ENCODE measurements at places on chromosomes 6 and 20.

GRCh38 chr20:51416532-51417249, 125.8 kb downstream of the NFATC2 start:
- no peak for DNase-seq

DNA sequence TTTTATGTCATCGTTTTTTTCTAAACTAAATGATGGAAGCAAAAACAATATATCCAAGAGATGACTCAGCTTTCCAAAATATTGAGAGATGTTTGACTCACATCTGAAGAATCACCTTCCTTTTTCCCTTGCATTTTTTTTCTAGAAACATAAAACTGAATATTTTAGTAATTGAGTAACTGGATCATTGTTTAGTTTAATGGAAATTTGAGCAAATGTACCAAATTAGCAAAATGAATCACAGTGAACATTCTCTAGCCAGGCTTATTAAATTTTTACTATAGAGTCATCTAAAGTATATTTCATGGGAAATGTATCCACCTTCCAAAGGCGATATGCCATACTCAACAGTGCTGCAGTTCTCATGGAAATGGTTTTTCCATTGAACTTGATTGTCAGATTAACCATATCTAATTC, 145.5 kb downstream of the TENT5A start:
- DNase-seq, result peak; percentile 49

DNA sequence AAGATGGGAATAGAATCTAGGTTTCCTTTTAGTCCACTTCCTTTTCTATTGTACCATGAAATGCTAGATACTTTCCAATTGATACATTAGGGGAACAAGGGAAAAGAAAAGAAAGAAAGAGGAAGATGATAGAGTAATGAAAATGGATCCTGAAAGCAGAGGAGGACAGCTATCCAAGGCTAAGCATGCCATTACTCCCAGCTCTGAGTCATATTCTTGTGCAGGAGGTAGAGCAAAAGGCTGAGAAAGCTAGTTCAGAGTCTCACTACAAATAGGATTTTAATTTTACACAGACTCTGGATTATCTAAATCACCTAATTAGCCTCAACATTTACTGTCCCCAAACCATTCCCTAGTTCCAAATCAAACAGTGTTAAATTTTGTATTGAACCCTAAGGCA, 23.6 kb downstream of the RWDD2A start:
- DNase-seq, result no peak

DNA sequence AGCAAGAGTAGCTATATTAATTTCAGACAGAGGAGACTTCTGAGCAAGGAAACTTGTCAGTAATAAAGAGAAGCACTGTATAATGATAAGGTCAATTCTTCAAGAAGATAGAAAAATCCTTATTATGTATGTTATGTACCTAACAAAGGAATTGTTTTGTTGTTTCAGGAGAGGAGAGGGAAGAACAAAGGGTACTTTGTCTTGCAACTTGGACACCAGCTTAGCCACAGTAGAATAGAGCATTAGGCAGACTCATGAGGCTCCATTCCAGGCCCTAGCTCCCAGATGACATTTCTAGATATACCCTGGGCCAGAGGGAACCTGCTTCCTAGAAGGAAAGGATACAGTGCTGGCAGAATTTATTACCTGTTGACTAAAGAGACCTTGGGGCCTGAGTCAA, 6.5 kb upstream of the NUS1 start:
- DNase-seq, result no peak

DNA sequence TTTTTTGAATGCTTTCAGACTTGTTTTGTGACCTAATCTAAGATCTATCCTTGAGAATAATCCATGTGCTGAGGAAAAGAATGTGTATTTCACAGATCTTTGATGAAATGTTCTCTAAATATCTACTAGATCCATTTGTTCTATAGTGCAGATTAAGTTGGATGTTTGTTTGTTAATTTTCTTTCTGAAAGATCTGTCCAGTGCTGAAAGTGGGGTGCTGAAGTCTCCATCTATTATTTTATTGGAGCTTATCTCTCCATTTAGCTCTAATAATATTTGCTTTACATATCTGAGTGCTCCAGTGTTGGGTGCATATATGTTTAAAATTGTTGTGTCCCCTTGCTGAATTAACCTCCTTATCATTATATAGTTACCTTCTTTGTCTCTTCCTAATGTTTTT, 303.6 kb downstream of the HTR1B start:
- no peak for DNase-seq

GRCh38 chr20:55386686-55387085, 618.6 kb downstream of the CBLN4 start:
- peak; percentile 20 for DNase-seq

DNA sequence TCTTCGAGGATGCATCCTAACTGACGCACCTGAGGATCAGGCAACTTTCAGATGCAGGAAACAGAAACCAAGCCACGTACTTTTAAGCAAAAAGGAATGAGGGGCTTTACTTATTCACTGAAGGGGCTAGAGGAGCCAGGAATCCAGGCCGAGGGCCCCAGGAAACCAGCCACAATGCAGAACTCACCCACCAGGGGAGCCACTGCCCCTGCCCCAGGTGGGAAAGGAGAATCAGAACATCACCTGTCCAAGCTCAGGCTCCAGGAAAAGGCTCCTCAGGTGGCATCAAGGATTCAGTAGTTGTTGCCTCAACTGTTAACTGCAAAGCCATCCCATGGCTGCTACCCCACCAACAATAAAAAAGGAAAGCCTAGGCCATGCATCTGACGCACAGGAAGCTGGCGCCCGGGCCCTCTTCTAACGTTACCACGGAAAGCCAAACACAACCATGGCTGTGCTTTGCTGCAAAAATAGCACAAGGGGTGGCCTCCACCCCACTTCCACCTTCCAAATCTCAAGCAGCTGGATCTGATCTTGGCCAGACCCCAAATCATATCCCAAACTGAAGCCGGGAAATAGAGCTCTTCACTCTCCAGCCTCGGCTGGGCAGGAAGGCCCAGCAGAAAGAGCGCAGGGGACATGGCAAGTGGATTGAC, 121.0 kb downstream of the PREX1 start:
- no peak for DNase-seq

- no peak for DNase-seq
These were observed 178.7 kb upstream of the CDH4 start for GRCh38 chr20:61073376-61073775.

GRCh38 chr20:49846206-49846807, 33.7 kb downstream of the SLC9A8 start:
- peak; percentile 85 for DNase-seq

DNA sequence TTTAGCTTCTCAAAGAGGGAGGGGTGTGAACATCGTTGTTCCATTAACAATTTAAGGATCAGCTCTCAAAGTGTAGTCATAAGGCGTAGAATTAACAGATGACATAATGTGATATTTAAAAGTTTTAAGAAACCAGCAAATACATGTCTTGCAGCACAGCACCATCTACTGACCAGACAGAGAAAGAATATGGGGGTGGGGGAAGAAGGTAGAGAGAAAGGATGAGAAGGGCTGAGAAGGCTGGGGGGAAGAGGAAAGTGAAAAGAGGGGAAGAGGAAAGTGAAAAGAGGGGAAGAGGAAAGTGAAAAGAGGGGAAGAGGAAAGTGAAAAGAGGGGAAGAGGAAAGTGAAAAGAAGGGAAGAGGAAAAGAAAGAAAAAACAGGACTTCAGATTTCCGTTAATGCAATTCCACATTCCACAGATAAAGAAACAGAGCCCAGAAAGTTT, 80.9 kb downstream of the HAO1 start:
- DNase-seq, result peak; percentile 84

GRCh38 chr6:52087498-52087999, at the start of gene PKHD1:
Gene PKHD1 (minus strand): TSS chr6:52087613. CDS start chr6:52084933, 2,680 bp downstream.
- DNase-seq, result peak; percentile 79

- DNase-seq, result peak; percentile 78
These were observed 55.0 kb upstream of the VSX1 start for GRCh38 chr20:25136643-25137559.

- DNase-seq, result no peak
These were observed 427.9 kb downstream of the QKI start for GRCh38 chr6:163842467-163842866.

GRCh38 chr20:7657569-7657968, 282.7 kb downstream of the HAO1 start:
- DNase-seq, result peak; percentile 78

- DNase-seq, result peak; percentile 59
These were observed 68.6 kb downstream of the BCKDHB start for GRCh38 chr6:80174900-80175572.

DNA sequence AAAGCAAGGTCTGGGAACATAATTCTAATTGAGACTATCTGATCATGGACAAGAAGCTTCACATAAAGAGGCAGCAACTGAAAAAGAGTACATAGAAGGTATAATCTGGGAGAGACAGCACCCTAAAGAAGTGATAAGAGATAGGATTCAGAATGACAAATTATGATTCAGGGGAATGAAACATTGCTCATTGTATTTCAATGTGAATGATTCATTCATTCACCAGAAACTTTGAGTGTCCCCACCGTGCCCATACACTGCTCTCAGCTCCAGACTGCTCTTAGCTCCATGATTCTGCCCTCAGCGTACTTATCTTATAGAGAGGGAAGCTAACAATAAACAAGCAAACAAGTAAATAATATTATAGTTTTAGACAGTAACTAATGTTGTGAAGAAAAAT, 329.3 kb upstream of the IRAK1BP1 start:
- DNase-seq, result peak; percentile 57

DNA sequence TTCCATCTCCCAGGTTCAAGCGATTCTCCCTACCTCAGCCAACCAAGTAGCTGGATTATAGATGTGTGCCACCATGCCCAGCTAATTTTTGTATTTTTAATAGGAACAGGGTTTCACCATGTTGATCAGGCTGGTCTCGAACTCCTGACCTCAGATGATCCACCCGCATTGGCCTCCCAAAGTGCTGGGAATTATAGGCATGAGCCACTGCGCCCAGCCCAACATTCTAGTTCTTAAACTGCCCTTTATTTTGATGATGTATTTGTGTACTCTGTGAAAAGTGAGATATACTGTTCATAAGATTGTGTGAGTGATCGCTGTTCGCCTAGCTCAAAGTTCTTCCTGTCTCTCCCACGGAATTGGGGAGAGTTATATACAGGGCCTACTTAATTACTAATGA, 93.1 kb downstream of the HFE start:
- DNase-seq, result no peak

- peak; percentile 47 for DNase-seq
These were observed 113.3 kb upstream of the ASF1A start for GRCh38 chr6:118780668-118781067.

DNA sequence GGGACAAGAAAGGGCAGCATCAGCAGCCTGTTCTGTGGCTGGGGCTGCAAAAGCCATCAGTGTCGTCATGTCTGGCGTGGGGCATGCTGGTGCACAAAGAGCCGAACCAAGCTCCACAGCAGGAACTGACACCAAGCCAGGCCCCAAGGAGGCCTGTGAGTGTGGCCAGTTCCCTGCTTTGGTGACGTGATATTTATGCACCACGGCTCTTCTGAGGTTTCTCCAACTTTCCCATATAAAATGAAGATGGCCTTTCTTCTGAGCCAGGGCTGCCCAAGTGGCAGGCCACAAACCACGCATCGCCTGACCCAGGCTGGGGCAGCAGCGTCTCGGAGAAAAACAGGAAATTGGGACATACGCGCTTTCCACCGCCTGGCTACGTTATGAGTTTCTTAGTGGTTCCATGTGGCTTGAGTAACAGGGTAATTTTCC, 109.9 kb downstream of the RIN2 start:
- DNase-seq, result no peak

Measured in PC-3 (cell line).